Fibroblast of the aortic adventitia (primary cell): ENCODE measurements at places on chromosomes 7 and 10.

- no peak for DNase-seq
These were observed 172.6 kb downstream of the SKIDA1 start for GRCh38 chr10:21352886-21353285.

DNA sequence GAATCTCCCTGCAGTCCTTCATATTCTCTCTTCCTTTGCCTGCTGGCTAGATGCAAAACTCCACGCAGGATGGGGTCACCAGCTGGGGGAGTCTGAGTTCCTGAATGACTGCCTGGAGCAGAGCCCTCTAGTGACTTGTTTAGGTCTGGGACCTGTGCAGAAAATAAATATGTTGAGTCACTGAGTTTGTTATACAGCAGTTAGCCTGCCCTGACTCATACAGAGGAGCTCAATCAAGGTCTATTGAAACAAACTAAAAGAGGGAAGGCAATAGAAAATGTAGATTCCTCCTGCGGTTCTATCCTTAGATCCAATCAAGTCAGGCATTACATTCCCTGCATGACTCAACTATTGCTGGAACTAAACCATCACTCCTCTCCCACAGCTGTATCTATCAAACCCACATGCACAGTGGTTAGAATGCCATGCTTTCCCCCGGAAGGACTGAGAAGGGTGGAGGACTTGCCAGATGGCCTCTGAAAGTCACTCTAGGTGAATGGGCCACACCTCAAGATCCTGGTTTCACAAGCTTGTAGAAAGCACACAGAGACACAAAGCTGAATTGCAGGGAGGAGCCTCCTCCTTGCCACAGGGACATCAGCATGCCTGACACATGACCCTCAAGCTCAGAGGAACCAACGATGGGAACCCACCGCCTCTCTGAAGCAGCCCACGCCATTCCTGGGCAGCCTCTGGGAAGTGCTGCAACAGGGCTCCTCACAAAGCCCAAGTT lies 73.9 kb downstream of the SH3PXD2A start:
- peak; percentile 92 for DNase-seq

DNA sequence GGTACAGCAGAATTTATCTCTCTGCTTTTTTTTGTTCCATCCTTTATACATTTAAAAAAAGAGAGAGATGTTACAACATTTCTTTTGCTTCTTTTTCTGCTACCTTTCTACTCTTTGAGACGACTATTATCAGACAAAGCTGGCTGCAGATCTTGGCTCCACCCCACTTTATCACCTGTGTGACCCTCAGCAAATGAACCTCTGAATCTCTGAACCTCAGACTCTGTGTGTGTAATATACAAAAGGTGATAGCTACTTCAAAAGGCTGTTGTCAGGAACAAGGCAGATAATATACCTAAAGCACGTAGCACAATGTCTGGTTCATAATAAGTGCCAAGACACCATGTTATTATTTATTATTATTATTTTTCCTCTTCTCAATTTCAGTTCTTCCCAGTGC lies 32.6 kb upstream of the UBE2D1 start:
- DNase-seq: no peak

- DNase-seq: no peak
These were observed 233.8 kb downstream of the PRKG1 start for GRCh38 chr10:51308116-51308515.

- DNase-seq: no peak
These were observed 15.3 kb downstream of the PTTG1IP2 start for GRCh38 chr7:90484706-90485105.

- peak; percentile 13 for DNase-seq
These were observed 38.2 kb upstream of the CDK6 start for GRCh38 chr7:92874567-92874966.

- DNase-seq: peak; percentile 65
These were observed 563 bp upstream of the JMJD1C start for GRCh38 chr10:63466144-63466935.

- no peak for DNase-seq
These were observed 47.1 kb upstream of the TMEM72 start for GRCh38 chr10:44864051-44864450.

DNA sequence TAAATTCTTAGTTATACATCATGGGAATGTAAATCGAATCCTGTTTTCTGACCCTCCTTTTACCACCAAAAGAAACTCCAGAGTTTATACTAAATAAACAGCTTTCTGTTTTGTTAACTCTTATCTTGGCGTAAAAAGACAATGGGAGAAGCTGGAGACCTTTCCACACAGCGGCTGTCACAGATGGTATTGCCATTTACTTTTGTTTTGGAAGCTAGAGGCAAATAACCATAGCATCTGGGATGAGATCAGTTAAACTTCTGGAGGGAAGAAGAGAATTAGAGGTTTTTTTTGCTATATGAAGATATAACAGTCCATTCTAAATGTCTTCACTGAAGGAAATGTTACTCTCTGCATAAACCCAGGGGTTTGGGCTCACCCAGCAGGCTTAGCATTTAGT lies 258.9 kb downstream of the REEP3 start:
- DNase-seq: no peak

GRCh38 chr7:105656922-105657521 lies 75.7 kb upstream of the EFCAB10 start:
- DNase-seq: no peak

DNA sequence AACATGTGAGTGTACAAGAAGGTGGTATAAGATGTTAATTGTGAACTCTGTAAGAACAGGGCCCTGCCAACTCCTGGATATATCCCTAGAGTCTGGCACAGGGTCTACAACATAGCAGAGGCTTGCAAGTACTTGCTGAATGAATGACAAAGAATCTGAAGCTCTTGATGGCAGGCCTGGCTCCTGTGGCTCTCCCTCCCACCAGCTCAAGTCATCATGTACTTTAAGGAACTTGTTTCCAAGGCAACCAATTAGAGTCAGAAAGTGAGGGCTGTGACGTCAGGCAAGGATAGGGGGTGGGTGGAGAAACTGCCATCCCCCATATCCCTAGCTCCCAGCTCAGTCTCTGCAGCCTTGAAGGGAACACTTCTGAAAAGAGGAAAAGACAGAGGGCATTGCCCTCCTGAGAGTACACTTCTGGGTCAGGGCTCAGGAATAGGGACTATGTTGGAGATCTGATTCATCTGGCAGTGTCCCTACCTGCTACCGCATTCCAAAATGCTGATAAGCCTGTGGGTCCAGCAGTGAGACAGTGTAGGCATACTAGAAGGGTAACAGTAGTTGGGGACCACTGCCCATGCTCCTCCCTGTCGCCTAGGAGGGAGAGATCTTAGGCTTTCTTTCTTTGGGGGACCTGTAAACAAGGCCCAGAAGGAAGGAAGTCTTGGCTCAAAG lies 34.6 kb upstream of the BTRC start:
- no peak for DNase-seq

GRCh38 chr7:80093349-80093748 lies 41.3 kb upstream of the GNAI1 start:
- no peak for DNase-seq

DNA sequence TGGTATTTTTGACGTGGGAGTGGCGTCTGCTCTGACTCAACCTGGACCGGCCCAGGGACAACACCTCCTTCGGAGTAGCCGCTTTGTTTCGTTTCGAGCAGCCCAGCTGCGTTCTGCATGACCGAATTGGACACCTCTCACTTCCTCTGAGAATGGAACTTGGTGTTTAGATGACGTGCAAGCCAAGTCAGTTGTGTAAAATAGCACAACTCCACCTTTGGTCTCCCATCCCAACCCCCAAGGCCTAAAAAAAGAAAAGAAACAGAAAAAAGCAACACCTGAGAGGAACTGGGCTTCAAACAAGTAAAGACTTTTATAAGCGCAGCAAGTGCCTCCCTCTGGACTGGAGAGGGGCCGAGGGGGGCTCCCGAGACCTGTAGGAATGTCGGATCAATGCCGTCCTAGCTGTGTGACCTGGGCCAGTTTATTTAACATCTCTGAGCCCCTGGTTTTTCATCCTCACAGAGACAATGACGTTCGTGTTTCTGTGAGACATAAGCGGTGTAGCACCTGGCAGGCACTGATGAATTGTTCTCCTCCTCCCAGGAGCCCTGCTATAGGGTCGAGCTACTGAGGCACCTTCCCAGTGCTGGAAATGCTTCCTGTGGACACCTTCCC lies 52.0 kb upstream of the SMNDC1 start:
- DNase-seq: peak; percentile 69

DNA sequence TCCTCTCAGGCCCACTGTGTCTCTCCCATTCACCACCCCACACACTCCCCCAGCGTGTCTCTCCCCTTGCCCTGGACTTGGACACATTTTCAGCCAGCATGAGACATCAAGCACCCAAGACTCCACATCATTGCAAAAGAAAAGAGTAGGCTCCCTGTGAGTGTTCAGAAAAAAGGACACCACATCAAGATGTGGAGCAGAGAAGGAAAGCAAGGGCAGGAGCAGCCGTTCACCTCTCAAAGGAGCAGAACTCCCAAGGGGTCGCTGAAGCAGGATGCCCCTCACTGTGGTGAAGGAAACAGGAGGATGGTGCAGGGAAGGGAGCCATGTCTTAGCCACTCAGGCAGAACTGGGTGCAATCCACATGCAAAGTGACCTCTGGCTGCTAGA lies 89.9 kb upstream of the MACROH2A2 start:
- no peak for DNase-seq

GRCh38 chr7:70374772-70375533 lies 757.0 kb upstream of the GALNT17 start:
- DNase-seq: no peak

GRCh38 chr10:26448292-26448691 lies 10.2 kb downstream of the APBB1IP start:
- no peak for DNase-seq

GRCh38 chr10:84185526-84186175 lies 8.7 kb upstream of the CDHR1 start:
- no peak for DNase-seq

DNA sequence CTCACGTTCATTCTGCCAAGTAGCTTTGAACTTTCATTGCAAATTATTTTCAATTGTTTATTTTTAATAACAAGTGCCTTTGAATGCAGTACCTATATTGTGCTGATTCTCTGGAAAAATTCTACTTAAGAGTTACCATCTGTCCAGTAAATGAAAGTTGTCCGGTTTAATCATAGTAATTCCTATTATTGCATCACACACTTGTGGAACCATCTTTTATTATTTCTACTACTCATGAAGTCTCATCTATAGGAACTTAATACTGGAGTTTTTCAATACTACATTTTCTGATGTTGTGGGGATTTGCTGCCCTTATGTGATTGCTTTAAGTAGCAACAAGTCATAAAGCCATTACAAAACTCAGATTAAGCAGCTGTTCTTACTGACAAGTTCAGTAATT lies 16.5 kb upstream of the SKAP2 start:
- no peak for DNase-seq

DNA sequence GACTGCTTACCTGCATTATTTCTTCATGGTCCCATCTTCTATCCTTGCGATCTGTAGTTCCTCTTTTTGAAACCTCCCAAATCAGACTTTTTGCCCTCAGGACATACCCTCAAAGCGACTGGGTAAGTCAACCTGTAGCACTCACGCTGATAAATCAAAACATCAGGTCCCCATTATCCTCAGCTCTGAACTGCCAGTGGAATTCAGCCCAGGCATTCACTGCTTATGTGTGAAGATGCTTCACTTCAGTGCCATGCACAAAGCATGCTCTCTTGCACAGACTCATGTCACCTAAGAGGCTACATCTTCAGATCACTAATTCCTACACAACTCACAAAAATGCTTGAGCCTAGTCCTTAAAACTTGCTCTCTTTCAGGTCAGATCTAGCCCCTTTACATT lies 283.6 kb upstream of the KLF6 start:
- DNase-seq: no peak

DNA sequence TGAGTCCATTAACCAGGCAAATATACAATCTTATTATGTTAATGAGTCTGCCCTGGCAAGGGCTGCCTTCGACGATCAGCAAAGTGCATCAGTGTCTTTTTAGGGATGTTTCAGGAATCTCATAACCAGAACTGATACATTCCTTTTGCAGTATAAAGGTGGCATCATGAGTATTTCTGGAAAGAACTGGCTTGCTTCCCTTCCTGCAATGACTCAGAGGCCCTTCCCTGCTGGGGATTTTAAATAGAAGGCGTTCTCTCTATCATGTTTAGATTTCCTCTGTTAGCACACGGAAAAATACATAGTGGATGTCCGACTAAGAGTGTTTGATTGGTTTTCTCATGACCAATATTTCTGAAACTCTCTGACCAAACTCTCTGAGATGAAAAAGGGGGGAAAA lies 1.8 kb downstream of the NPS start:
- DNase-seq: no peak

DNA sequence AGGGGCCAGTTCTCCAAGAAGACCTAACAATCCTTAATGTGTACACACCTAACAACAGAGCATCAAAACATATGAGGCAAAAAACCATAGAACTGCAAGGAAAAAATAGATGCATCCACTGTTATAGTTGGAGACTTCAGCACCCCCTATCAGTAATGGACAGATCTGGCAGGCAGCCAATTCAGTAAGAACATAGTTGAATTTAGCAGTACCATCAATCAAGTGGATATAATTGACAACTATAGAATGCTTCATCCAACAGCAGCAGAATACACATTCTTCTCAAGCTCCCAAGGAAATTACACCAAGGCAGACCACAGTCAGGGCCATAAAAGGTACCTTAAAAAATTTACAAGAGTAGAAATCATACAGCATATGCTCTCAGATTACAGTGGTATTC lies 42.2 kb downstream of the POLL start:
- DNase-seq: no peak

DNA sequence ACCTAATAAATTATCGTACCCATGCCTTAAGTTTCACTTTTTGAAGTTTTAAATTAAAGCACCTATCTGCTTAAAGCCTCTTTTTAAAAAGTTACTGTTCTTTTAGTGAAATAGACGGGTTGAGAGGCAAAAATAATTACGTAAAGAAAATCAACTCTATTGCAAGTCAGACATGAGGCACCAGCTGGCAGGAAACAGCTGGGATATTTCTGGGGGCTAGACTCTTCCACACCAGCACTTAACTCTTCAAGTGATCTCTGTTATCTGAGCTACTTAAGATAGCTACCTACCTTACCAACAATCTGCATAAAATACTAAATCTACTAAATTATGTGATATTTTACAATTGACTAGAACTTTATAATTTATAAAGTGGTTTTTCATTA lies 35.8 kb downstream of the GBF1 start:
- peak; percentile 33 for DNase-seq

DNA sequence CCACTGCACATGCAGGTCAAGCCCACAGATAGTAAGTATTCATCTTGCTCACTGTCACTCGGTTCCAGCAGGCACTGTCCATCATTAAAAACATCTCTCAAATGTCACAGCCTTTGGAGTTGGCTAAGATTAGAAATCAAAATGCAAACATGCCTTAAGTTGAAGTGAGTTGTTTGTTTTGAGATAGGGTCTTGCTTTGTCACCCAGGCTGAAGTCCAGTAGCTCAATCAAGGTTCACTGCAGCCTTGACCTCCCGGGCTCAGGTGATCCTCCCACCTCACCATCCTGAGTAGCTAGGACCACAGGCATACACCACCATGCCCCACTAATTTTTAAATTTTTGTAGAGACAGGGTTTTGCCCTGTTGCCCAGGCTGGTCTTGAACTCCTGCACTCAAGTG lies 98.1 kb downstream of the EBF3 start:
- no peak for DNase-seq

GRCh38 chr10:120926611-120927010 lies 75.4 kb downstream of the WDR11 start:
- DNase-seq: no peak
